NCI-H1417 treated with DMSO at 0.1 percent for 48 hours (cell line): ENCODE measurements at places on chromosomes 1 and 21.

DNA sequence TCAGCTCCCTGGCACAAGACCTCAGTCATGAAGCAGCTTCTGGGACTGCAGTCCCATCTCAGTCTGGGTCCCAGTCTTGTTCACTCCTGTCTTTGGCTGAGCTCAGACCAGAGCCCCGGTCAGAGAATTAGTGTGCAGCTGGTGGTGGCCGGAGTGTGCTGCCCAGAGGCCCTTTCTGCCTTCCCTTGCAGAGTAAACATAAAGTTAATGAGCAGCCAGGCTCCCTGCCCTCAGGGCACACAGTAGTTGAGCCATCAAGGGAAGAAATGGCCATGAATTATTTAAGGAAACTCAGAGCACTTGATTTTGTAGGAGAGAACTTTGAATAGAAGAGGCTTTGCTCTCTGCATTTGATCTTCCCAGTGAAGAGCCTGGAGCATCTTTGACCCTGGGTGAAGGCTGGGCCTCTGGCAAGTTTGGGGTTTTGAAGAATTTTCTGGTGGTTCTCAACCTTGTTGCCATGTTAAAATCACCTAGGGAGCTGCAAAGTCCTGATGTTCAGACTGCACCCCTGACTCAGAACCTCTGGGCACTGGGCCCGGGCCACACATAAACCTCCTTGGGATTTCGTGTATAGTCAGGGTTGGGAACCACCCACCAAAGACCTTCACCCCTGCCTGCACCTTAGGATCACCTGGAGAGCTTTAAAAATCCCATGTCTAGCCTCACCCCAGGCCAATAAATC, 26.4 kb upstream of the SELENON start:
- no peak for DNase-seq

DNA sequence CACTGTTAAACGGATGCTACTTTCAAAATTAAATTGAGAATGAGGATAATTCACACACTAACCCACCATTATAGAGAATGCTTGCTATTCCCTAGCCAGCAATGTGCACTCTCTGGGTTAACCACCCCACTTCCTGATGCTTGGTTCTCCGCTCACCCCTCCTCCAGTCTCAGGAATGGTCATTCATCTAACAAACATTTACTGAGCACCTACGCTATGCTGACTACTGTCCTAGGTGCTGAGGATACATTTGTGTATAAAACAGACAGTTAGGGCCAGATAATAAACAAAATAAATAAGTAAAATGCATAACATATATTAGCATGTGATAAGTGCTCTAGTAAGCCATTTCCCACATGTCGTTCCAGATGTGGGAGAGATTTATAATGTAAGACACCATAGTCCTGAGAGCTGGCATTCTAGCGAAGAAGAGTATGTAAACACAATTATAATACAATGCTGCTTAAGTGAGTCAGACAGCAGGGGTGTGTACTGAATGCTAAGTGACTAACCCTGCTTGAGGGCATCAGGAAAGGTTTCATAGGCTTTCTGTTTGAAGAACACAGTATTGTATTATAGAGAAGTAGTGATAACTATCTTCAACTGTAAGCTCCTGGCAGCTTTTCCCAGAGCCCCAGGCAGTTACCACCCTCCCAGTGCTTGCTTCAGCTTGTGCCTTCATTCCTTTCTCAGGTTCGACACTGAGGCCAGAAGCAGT, 126.7 kb upstream of the CACHD1 start:
- DNase-seq, result peak; percentile 14

DNA sequence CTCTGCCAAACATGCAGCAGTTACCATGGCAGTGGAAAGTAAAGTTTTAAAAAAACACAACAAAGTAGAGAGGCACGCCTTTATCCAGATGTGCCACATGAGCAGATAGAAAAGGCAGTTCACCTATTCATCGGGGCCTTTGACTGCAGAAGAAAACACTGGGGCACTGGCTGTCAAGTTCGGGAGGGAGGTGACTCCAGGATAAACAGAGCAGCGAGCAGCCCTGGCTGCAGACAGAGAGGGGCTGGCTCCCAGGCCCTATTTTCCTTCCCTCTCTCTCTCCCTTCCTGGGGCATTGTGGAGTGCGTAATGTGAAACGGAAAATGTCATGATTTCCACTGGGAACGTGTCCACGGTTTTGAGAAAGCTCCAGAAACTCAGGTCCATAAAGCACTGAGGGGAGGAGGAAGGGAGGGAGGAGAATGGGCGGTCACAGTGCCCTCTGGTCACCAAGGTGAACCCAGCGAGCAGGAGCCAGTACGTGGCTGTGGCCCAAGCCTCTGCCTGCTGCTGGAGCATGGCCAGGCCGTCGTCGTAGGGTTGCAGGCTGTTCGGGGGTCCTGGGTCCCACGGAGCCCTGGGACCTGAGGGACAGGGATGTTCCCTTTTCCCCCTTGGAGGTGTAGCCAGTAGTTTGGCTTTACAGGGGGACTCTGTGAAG, 114.7 kb upstream of the IRF2BP2 start:
- DNase-seq, result no peak

DNA sequence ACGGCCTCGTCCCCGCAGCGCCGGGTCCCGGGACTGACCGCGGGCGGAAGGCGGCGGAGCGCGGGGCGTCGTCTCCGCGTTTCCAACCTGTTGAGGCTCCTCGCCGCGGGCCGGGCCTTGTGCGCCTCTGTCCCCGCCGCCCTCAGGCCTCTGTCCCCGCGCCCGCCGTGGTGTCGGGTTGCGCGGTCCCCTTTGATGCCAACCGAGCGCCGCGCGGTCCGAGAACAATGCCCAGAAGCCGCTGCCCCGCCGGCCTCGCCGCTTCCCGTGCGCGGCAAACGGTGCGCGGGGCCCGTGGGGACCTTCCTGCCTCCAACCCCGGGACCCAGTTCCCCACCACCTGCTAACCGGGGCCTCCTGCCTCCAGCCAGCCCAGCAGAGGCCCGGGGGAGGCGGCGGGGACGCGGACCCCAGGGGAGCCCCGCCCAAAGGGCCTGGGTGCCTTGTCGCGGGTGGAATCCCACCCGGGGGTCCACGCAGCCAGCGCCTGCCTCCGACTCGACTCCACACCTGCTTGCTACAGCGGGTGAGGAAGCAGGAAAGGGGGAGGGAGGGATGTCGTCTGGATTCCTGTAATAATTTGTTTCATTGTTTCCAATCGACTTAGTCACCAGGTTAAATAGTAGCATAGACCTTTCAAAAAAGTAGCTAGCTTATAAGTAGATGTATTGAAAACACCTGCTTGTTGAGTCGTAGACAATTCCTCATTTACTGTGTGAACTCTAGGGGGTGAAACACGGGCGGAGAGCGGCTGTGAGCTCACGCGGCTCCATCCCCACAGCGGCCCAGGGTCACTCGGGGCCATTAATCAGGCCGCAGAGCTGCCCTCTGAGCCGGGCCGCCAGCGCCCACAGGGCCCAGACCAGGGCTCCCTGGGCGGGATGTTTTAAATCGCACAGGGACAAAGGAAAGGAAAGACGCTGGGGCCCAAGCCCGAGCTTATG, 1.1 kb downstream of the COL18A1 start:
- DNase-seq, result no peak

GRCh38 chr1:33826311-33826710, 37.6 kb upstream of the HMGB4 start:
- DNase-seq, result no peak
